Smooth muscle cell of the pulmonary artery (primary cell): ENCODE measurements at places on chromosomes 12 and 14. TPM values are rescaled to one million over a fixed set of nuclear protein-coding genes. Genes with fewer than 3 reads are reported as not detected.

Gene PRH2
- total RNA-seq, result not detected in 2 replicates

Gene RNF212B
- not detected in 2 replicates for total RNA-seq

Gene FBXW8
- total RNA-seq, result 20.2 and 27.6 TPM in 2 replicates

Gene CPNE6
- not detected in 2 replicates for total RNA-seq

Gene NFATC4
- 56.5 and 76.4 TPM in 2 replicates for total RNA-seq

Gene RTN1
- 2.8 and 6.9 TPM in 2 replicates for total RNA-seq

Gene KLHL33
- total RNA-seq, result 0.03 and 0.07 TPM in 2 replicates

Gene TRIP11
- 54.8 and 56.4 TPM in 2 replicates for total RNA-seq

Gene CLEC9A
- not detected in 2 replicates for total RNA-seq

Gene WNT1
- not detected in 2 replicates for total RNA-seq

Gene LRRIQ1
- 0.17 and 0.20 TPM in 2 replicates for total RNA-seq

Gene B3GNT4
- total RNA-seq, result 0.52 and 0.59 TPM in 2 replicates

Gene TSPAN19
- total RNA-seq, result not detected in 2 replicates

Gene CRACR2A
- total RNA-seq, result 0.69 and 4.3 TPM in 2 replicates

Gene HCAR2
- not detected in 2 replicates for total RNA-seq

Gene RBM25
- 21.8 and 26.7 TPM in 2 replicates for total RNA-seq

Gene PDE3A
- 44.1 and 108 TPM in 2 replicates for total RNA-seq

Gene SYNDIG1L
- under 0.01 TPM in 1 of 2 replicates, not detected in the other for total RNA-seq

Gene INSM2
- not detected in 2 replicates for total RNA-seq
